ENCODE measurements at places on chromosomes 7 and 10.

DNA sequence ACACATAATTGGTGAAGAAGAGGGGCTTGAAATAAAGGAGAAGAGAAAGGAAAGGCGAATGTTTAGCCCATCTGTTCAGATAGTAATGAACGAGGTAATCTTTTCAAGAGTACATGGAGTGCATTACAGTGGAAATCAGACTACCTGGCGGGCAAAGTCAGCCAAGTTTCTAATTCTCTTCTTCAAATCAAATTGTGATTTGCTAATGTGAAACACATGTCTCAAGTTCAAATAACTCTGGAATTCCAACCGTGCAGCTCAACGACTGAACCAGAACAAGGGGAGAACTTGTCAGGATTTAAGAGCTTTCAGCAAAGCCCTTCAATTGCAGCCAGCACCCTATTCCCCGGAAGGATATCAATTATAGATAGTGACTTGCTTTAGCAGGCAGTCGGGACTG lies 216.9 kb downstream of the GLI3 start:
- DNase-seq = no peak

DNA sequence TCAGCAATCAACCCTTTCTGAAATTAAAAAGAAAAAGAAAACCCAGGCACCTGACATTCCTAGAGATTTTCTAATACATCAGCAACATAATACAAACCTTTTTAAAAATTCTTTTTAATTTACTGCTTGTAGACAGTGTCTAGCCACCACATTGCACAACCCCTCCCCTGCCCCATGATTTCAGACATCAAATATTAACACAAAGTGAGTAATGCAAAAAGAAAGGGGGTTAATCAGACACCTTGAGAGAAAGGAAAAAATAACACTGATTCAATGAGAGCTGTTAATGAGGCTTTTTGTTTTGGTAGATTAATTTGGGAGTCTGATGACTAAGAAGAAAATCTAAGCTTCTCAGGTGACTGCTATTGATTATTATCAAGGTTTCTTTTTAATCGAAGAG lies 55.3 kb downstream of the SLC25A13 start:
- no peak for DNase-seq

DNA sequence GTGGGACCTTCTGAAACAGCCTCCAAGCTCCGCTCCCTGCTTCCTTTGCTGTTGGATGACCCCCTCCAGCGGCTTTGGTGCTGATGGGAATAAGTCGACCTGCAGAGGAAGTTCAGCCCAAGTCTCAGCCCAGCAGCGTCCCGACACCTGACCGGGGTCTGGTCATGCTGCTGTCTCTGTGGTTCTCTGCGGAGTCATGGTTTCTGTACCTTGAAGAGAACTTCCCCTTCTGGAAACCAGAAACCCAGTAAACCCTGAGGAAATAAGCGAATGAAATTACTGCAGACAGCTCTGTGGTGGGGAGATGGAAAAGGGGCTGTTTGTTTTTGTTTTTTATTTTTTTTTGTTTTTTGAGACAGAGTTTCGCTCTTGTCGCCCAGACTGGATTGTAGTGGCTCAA lies 18.3 kb upstream of the ZNF12 start:
- DNase-seq = peak; percentile 26

- no peak for DNase-seq
These were observed 33.5 kb upstream of the ADAM12 start for GRCh38 chr10:126421756-126422256.

GRCh38 chr10:114363745-114364454 lies 40.4 kb downstream of the AFAP1L2 start:
- no peak for DNase-seq

- no peak for DNase-seq
These were observed 331.8 kb downstream of the CALN1 start for GRCh38 chr7:72080341-72080766.

DNA sequence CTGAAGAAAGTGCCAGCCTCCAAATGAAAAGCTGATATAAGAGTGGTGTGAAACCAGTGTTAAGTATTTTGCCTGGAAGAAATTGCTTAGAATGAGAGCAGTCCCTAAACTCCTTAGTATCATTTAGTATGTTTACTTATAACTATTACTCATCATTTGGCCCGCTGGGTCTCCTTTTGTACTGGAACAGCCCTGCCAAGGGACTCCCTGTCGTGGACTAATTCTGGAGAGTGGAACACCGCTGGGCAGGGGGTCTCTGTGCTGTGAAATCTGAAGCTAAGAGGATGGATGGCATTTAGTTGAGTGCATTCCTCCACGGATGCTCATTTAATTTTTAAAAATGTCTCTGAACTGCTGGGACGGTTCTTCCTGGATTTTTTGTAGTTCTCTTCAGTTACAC lies 889.9 kb upstream of the C7orf33 start:
- DNase-seq = no peak

DNA sequence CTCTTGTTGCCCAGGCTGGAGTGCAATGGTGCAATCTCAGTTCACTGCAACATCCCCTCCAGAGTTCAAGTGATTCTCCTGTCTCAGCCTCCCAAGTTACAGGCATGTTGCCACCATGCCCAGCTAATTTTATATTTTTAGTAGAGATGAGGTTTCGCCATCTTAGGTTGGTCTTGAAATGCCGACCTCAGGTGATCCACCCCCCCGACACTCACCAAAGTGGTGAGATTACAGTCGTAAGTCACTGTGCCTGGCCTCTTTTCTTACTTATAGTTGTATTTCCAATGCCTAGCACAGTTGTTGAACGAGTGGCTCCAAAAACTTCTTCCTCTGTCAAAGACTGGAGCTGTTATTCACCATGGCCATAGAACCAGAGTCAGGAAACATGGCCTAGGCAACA lies 6.7 kb downstream of the RNF216 start:
- DNase-seq = no peak

DNA sequence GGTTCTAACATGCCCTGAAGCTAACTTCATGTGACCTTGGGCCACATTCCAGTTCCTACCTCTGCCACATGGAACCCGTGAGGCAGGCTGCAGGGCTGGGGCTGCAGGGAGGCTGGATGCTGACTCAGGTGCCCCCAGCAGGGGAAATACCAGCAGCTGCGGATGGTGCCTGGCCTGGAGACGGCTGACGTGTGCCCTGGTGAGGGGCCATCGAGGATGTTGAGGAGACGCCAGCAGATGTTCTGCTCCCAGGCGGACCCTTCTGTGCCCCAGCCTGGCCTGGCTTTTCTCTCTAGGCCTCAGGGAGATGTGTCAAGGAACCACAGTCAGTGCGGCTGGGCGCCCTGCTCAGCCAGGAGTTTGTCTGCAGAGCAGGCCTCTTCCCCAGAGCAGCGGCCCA lies 8.8 kb downstream of the BAG3 start:
- DNase-seq = no peak
